Heart left ventricle (tissue), 16 donors: ENCODE measurements at places on chromosomes 16 and 17.
A peak's percentile ranks its signal among the peaks of the same experiment; 100 is the strongest.

GRCh38 chr16:30619202-30619601, 9.0 kb upstream of the ZNF689 start:
- no peak overlapping the region for H3K4me3 ChIP-seq
- H3K27me3 ChIP-seq = no peaks in the 10 kb centered on the region
- H3K4me1 ChIP-seq = no peaks in the 10 kb centered on the region
- H3K27ac ChIP-seq = no peak overlapping the region
- no peak for DNase-seq

GRCh38 chr16:22355487-22355908, 18.9 kb downstream of the CDR2 start:
- peaks cover 43% of the 10 kb centered on the region for H3K36me3 ChIP-seq
- H3K4me3 ChIP-seq = no peak overlapping the region
- DNase-seq = no peak
- no peaks in the 10 kb centered on the region for H3K27me3 ChIP-seq
- H3K27ac ChIP-seq = no peak overlapping the region
- H3K4me1 ChIP-seq = no peaks in the 10 kb centered on the region

- H3K27ac ChIP-seq = peak overlapping the region; percentile 47
- H3K4me1 ChIP-seq = no peaks in the 10 kb centered on the region
- no peaks in the 10 kb centered on the region for H3K27me3 ChIP-seq
- no peak for DNase-seq
Observed at GRCh38 chr17:29687596-29687995, 64.9 kb upstream of the CORO6 start.

GRCh38 chr17:17958982-17959381, 13.2 kb downstream of the TOM1L2 start:
- H3K36me3 ChIP-seq = no peaks in the 10 kb centered on the region
- DNase-seq = no peak
- peak overlapping the region; percentile 16 for H3K4me3 ChIP-seq
- H3K27ac ChIP-seq = peak overlapping the region; percentile 72
- H3K4me1 ChIP-seq = peaks cover 4% of the 10 kb centered on the region
